NCI-H460 (cell line): ENCODE measurements at places on chromosomes 1 and 21.
A peak's percentile ranks its signal among the peaks of the same experiment; 100 is the strongest.

GRCh38 chr1:2821966-2822620 is 20.6 kb upstream of the TTC34 start:
- DNase-seq: no peak

DNA sequence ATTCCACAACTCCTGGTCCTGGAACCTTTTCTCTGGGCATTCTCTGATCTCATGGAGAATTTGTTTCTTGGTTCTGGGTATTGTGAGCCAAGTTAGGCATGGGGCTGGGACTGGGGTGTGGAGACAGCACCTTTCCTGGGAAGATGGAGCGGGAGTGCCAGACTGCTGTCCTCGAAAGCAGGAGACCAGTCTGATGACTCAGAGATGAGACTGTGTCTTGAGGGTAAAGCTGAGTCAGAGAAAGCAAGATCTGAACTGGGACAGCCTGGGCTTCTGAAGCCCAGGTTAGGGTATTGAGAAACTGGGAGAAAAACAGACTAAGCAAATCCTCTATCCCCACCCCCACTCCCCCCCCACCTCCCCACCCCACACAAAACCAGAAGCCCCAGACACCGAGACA is 2.2 kb upstream of the KANK4 start:
- peak; percentile 26 for DNase-seq

GRCh38 chr21:45735259-45736000 is 91.9 kb downstream of the PCBP3 start:
- no peak for DNase-seq

GRCh38 chr1:230622151-230622550 is 20.1 kb upstream of the COG2 start:
- no peak for DNase-seq

- no peak for DNase-seq
These were observed 106.6 kb upstream of the CXADR start for GRCh38 chr21:17406202-17406601.

DNA sequence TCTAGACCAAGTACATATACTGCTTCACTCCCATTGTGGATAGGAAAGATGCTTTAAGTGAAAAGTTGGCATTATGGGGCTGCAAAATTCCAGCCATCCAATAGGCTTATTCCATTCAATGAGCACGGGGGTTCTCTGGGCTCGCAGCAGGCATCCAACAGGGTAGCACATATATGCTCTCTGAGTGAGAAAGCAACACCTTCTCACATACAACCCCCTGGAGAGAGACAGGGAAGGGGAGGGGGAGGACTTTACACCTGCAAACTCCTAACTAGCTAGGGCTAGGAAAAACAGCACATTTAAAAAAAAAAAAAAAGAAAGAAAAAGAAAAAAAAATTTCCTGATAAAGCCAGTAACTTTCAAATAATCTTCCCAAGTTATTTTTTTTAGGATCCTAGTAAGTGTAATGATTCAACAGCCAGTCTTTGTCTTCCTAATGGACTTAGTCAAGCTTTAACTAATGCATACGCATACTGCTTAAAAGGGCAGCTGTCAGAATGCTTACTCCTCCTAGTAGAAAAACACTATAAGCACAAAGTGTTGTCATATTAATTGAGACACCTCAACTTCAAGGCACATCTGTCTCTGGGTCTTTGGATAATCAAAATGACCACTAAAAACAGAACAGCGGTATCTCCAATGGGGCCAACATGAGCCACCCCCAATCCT is 18.7 kb downstream of the PSMB2 start:
- DNase-seq: no peak

GRCh38 chr1:92323473-92324453 is 24.9 kb downstream of the RPAP2 start:
- DNase-seq: no peak

- no peak for DNase-seq
These were observed 199.6 kb downstream of the DPYD start for GRCh38 chr1:97721221-97721620.

DNA sequence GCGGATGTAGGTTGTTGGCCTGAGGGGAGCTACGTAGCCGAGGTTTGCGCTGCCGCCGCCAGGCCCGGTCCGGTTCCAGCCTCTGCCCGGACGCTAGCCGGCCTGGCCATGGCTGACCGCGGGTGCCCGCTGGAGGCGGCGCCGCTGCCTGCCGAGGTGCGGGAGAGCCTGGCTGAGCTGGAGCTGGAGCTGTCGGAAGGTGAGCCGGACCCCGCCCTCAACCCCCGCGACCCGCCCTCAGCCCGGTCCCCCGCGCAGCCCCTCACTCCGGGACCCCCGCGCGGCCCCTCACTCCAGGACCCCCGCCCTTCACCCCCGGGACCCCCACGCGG is 299 bp downstream of the DIP2A start:
- DNase-seq: no peak

GRCh38 chr1:54875000-54875399 is 12.0 kb downstream of the DHCR24 start:
- DNase-seq: no peak

DNA sequence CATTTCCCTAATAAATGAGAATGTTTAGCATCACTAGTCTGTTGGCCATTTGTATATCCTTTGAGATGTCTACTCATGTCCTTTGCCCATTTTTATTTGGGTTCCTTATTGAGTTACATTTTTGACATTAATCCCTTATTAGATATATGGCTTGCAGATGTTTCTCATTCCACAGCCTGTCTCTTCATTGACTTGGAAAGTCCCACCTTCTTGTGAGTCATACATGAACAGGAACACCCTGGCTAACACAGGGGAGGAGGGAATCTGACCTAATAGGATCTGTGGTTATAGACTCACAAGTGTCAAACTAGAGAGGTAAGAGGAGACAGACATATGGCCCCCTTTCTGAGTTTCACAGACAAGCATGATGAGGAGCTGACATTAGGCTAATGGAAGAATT is 11.5 kb downstream of the ZP4 start:
- DNase-seq: no peak
